Activated effector memory CD4-positive, alpha-beta T cell treated with Interleukin-2 at 50 U/mL for 16 hours (primary cell): ENCODE measurements at places on chromosomes 2 and 18.
A peak's percentile ranks its signal among the peaks of the same experiment; 100 is the strongest.

- DNase-seq, result no peak
Measured at GRCh38 chr2:33484042-33484621, 7.7 kb downstream of the RASGRP3 start.

DNA sequence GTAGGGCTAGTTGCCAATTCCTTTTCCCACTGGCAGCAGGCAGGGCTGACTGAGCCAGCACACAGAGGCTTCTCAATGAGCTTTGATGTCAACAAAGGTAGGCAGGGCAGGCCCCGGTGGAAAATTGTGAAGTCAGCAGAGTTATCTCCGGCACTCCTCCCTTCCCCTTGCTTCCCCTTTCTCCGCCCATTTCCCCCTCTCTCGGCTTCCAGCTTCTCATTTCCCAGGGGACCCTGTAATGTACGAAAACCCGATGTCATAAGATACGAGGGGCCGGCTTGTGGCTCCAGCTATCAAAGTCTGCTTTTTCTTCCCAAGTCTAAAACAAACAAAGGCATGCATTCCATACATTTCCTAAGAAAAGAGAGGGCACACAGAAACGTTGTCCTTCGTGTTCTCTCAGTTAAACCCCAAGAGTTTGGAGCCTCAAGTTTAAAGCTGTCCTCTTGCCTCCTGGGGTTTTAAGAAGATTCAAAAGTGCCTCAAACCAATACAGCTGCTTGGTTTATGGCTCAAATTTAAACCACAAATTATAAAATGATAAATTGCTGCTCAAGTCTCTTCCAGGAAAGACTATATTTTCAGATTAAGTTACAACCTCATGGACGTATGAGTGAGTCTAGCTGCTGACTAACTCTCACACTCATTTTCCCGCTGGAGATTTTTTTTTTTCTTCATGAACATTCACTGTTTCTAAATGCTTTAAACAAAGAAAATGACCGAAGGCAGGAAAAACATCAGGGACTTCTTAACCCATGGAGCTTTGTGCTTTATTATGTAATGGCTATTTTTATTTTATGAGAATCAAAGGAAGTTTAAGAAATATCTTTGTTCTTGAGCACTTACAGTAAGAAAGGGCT is 27.2 kb upstream of the EML4 start:
- peak; percentile 21 for DNase-seq

DNA sequence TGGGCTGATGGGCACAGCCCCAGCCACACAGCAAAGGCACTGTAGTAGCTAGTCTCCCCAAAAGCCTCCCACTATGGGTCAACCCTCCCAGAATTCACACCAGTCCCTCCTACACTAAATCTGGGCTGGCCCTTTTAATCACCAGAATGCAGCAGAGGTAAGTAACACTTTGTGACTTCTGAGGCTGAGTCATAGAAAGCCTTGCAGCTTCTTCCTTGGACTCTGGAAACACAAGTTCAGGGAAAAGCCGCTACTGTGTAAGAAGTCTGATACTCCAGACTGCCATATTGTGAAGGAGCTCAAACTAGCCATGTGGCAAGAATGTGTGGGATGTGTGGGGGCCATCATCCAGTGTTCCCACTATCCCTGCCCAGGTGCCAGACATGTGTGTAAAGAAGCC is 19.0 kb upstream of the SIX2 start:
- DNase-seq, result no peak

DNA sequence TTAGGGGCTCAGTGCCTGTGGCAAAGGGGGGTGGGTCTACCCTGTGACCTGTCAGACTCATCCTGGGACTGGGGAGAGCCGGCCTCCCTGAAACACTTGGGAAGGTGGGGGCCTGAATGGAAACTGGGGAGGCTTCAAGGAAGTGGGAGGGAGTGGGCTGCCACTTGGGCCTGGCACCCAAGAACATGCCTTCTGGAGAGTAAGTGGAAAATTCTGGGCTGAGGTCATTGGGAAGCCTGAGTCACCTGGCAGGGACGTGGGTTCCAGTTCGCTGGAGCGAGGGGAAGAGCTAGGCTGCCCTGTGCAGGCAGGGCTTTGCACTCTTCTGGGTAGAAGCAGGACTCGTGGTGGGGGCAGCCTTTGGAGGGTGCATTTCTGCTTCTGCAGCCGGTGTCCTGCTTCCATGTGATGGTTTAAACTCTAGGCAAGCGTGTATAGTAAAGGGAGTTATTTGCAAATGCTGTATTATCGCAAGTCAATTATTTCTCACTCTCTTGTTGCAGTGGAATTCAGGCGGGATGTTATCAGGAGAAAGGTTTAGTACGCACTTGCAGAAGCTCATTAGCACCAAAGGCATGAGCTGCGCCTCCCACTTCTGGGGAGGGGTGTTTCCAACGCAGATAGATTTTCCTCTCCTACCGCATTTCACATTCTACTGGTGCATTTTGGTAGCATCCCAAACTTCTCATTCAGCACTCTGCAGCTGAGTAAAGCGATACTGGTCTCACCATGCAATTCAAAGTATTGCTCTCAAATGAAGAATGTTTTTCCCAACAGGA is 3.8 kb downstream of the LRRFIP1 start:
- DNase-seq, result no peak

- no peak for DNase-seq
Measured at GRCh38 chr18:60259052-60259681, 113.4 kb downstream of the MC4R start.

DNA sequence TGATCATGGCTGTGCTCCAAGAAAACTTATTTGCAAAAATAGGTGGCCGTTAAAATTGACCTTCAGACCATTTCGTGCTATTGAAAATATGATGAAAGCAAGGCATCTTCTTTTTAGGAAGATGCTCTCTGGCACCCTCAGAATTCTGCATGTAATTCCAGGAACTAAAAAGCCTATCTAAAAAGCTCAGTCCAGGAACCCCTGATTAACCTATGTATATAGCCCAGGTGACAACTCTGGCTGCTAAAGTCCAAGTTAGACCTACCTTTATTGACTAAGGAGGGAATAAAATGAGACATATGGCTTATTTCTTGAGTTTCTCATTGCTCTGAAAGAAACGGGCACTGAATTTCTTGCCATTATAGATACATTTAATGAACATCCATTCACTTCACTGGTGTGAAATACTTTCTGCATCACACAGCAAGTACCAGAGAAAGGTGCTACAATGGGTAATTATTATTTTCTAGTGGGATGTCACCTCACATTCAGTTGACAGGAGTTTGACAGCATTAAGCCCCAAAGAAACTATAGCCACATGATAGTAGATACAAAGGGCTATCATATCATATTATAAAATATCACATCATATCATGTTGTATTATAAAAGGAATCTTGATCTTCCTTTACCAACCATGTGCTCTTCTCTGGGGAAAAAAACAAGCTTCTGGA is 83.8 kb downstream of the EPHA4 start:
- no peak for DNase-seq

DNA sequence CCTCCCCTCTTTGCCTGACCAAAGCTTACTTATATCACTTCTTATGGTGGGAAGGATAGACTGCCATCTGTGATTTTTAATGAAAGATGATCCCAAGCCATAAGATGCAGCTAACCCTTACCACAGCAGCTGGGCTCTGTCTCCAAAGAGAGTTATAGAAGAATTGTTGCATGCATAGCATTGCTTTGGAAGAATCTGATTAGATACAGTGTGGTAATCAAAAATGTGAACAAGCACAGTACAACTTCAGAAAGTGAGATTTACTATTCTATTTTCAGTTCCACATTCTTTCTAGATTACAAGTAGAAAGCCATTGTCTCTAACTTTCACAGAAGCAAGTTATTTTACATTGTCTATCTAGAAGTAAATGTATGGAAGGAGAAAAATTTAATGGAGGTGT is 129.0 kb upstream of the ACVR2A start:
- no peak for DNase-seq

DNA sequence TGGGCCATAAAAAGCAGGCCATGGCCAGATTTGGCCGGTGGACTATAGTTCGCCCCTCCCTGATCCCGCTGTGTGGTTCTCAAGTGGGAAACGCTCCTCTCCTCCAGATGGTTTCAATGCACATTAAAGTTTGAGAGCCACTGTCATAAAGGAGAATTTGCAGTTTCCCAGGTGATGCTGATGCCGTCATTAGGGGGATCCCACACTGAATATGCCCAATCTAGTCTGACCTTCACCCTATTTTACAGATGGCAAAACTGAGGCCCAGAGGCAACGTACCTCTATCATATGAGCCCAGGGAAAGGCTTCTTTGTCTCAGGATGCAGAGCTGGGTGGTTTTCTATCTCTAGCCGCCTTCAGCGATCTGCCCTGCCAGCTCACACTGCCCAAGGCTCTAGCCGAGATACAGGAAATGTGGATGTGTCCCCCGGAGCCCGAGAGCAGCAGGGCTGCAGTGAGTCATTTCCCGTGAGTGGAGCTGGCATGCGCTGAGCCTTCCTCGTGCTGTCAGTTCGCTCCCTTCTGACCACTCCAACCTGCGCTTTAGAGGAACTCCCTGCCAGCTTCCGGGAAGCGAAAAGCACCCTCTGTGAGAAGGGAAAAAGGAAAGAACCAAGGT is 116.2 kb downstream of the SMAD7 start:
- peak; percentile 70 for DNase-seq

DNA sequence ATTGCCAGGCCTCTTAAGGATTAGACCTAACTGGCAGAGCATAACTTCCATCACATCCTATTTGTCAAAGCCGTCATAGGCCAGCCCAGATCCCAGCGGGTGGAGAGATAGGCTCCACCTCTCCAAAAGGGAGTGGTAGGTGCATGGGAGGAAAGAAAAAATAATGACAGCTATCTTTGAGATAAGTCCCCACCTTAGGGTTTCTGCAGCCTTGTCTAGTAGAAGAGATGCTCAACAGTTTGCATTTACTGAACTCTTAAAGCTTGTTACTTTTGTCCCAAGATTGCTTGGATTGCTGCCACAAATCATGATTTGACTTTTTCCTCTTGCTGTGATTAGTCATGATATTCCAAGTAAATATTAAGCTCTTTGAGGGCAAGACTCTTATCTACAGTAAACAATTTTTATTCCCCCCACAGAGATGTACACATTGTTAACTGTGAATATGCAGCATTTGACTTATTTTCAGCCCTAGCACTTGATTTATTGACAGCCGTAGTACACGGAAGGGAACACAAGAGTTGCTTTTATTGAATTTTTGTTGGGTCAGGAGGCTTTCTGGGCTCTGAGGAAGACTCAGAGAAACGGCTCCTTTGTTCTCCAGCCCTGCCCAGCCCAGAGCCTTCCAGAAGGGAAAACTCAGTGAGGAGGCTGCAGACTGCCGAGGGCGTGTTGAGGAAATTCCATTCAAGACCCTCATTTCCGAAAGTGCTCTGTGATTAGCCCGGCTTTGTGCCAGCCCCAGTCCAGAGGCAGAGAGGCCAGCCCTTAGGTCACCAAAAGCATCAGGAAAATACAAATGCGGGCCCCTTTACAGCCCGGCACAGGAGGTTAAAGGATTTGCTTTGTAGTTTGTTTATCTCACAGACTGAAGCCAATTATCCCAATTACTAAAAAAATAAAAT is 75.5 kb upstream of the ZNF532 start:
- DNase-seq, result no peak

DNA sequence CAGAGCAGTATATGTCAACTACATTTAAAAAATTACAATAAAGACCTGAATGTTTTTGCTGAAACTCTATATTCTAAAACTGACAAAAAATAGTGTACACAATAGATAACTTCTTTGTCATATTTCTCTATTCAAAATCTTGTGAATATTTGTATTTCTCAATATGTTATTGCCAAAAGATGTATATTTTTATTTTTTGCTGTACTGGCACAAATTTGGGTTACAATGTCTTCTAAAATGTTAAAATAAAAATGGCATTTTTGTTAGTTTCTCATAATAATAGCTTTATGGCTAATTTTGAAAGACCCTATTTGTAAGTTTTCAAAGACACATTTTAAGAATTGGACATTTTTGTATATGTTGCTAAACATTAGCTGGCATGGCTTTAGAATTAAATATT is 630 bp upstream of the ARHGEF33 start:
- DNase-seq, result no peak
